CD8-positive, alpha-beta memory T cell (primary cell): ENCODE measurements at places on chromosomes 13 and 19.

GRCh38 chr19:40754611-40755247, 3.7 kb downstream of the SNRPA start:
- DNase-seq = no peak

- no peak for DNase-seq
Observed at GRCh38 chr13:100350601-100351000, 238.0 kb downstream of the GGACT start.

DNA sequence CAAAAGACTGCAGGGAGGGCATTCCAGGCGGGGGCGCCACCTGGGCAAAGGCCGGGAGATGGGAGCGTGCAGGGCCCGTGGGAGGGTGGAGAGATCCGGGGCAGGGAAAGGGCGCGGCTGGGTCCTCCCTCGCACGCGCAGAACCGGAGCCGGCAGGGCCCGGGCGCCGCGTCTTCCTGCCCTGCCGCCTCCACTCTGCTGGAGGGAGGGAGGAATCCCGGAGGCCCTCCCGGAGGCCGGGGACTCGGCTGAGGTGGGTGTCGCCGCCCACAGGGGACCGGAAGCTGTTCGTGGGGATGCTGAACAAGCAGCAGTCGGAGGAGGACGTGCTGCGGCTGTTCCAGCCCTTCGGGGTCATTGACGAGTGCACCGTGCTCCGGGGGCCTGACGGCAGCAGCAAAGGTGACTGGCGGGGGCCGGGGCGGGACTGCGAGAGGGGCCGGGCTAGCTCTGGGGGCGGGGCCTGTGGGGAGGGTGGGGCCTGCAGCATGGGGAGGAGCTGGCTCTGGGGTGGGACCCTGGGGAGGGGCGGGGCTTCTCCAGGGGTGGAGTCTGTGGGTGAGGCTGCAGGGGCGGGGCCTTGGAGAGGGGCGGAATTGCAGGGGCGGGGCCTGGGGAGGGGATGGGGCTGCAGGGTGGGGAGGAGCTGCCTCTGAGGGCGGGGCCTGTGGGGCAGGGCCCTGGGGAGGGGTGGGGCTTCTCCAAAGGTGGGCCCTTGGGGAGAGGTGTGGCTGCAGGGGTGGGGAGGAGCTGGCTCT, 51.3 kb downstream of the CELF5 start:
- DNase-seq = peak; percentile 90

DNA sequence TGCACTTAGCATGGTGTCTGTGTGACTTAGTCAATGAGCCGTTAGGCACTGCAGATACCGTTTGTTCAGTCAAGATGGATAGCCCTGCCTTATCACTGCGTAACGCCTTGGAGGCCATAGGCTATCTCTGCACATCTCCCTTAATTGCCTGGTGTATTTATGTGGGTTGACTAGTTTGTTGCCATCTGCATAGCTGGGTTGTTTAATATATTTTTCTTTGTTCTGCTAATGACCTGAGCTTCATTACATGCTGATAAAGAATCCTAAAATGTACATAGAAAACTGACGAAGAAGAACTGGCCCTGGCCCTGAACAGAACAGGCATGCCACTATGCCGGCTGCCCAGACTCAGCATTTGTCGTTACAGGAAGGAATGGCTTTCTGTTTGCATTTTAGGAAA, 297.8 kb downstream of the SHISA2 start:
- no peak for DNase-seq

DNA sequence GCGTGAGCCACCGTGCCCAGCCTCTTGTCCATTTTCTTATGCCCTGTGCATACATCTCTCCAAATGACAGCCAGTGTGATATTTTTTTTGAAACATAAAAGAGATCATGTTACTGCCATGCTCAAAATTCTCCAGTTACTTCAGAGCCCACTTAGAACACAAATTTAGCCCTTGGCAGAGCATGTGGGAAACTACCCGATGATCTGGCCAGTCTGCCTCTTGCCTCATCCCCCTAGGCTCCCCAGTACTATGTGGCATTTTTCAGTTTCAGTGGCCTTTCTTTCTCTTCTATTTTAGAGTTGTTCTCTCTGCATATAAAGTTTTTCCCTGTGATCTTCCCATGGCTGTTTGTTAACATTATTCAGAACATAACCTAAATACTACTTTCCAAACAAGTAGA, 323.0 kb downstream of the GPC5 start:
- DNase-seq = no peak

DNA sequence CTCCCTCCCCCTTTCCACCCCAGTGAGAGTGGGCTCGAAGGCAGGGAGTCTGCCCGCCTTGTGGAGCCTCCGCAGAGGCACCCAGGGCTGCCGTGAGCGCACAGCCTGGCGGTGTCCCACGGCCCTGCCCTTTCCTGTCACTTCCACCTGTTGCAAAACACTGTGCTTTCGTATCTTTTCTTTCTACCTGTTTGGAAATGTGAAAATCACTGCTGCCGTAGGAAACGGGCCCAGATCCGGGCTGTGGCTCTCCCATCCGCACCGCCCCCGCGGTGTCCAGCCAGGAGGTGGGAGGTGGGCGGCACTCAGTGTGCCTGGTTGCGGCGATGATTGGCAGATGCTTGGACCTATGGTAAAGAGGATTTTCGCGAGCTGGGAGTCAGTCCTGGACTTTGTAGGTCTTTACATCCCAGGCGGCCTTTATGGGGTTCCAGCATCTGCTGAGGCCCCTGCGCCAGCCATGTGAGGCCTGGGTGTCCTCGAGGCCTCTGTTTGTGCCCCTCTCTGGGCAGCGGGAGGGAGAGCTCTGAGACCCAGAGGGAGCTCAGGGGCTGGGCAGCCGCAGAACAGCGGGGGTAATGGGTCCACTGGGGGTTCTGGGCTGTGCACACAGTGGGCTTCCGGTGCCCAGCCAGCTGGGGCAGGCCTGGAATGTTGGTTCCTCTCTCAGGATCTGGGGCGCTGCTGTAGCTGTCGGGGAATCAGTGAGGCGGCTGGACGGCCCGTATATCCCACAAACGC, 6.1 kb downstream of the STK11 start:
- no peak for DNase-seq

DNA sequence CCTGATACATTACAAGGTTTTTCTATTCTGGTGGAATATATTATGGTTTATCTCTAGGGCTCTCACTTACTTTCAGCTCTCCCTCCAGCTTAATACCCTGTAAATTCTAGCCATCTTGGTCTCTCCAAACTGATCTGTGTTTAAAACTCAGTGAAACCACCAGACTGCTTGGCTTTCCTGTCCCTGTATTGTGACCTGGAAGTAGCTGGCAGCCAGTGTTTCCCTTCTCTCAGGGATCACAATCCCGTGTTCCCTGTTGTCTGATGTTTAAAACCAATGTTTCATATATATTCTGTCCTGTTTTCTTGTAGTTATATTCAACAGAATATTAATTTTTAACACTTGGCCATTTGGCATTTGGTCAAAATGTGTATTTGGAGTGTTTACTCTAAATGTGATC, 8.0 kb downstream of the AKAP11 start:
- DNase-seq = no peak

GRCh38 chr13:109869312-109870237, 83.2 kb upstream of the IRS2 start:
- DNase-seq = no peak

GRCh38 chr19:5703819-5704818, 14.0 kb downstream of the RPL36 start:
- no peak for DNase-seq

- no peak for DNase-seq
Observed at GRCh38 chr19:57648331-57649003, 15.5 kb downstream of the ZNF211 start.

DNA sequence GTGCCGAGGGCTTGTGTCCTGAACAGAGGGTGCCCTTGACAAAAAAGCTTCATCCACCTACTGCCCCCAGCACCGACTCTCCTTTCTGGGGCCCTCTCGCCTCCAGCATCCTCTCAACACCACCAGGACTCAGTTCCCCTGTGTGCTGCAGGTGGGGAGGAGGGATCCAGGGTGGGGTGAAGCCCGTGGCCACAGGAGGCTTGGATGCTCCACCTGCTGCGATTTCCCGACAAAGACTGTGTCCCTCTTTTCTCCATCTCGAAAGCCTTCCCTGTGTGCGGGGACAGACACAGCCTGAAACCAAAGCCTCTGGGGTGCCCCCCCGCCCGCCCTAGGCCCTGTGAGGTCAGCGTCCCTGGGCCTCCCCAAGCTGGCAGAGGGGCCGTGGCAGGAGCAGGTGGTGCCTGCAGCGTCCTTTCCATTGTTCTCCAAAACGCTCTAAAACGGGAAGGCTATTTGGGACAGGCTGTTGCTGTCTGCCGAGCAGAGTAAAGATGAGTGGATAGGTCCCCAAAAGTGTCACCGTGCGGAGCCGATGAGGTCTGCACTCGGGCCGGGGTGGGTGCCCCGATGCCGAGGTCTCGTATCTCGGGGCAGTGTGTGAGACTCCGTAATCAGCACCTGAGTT, 185.7 kb downstream of the PTPRS start:
- no peak for DNase-seq

GRCh38 chr13:111874981-111875380, 192.0 kb upstream of the SOX1 start:
- DNase-seq = no peak

DNA sequence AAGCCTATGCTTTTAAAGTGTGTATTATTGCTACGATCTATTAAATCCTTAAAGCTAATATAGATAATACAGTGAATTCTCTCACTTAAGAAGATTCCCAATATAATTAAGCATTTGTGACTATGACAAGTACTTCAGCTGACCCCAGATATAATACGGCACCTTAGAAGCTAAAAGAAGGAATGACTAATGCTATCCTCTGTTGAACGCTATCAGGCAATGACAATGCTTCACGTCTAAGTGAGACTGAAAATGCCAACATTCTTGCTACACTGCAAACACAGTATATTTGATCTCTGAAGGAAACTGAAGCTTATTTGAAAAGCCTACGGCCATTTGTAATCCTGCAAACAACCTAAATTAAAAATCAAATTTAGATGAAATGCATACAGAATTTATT, 19.7 kb downstream of the VWA8 start:
- DNase-seq = no peak

GRCh38 chr19:39341129-39341718, 997 bp upstream of the SAMD4B start:
- no peak for DNase-seq

DNA sequence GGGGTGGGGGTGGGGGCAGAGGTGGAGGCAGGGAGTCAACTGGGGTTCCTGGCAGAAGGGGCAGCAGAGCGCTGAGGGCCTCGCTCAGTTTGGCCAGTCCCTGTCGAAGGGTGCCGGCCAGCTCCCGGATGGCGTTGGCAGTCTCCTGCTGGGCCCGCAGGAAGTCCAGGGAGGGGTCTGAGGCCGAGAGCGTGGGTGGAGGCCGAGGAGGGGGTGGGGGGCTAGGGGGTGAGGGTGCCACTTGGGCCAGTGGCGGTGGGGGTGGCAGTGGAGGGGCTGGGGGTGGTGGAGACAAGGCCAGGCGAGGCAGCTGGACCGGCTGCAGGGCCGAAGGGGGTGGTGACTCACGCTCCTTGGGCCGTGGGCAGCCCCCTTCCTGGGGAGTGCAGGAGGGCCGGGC, 4.9 kb upstream of the IRF2BP1 start:
- DNase-seq = no peak

- DNase-seq = no peak
Observed at GRCh38 chr13:103833294-103833852, 767.2 kb upstream of the SLC10A2 start.

DNA sequence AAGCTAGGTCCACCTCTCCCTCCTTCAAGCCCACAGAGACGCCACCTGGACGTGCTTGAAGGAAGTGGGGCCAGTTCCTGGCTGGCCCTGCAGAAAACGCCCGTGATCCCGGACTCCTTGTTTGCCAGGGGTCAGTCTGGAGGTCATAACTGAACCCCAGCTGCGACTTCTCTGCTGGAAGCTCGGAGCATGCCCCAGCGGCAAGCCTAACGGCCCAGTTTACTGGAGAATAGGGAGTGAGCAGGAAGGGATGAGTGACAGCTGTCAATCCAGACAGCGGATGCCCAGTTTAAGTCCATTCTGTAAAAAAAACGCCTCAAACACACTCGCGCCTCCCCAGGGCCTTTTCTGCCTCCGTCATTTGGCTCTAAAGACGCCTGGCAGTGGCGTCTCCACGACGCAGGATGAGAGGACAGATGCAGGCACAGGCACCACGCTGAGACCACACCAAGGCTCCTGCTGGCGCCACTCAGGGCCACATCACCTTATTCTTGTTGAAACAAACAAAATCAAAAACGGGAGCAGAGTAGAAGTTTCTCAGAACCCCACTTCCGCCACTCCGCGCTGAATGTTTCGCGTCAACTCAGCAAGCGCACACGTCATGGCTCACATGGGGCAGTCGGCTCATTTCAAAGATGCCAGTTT, 57.6 kb downstream of the RASA3 start:
- no peak for DNase-seq

GRCh38 chr13:33204130-33204927, 81.2 kb downstream of the STARD13 start:
- DNase-seq = no peak

GRCh38 chr19:6674868-6675305, 4.9 kb upstream of the TNFSF14 start:
- peak; percentile 80 for DNase-seq

DNA sequence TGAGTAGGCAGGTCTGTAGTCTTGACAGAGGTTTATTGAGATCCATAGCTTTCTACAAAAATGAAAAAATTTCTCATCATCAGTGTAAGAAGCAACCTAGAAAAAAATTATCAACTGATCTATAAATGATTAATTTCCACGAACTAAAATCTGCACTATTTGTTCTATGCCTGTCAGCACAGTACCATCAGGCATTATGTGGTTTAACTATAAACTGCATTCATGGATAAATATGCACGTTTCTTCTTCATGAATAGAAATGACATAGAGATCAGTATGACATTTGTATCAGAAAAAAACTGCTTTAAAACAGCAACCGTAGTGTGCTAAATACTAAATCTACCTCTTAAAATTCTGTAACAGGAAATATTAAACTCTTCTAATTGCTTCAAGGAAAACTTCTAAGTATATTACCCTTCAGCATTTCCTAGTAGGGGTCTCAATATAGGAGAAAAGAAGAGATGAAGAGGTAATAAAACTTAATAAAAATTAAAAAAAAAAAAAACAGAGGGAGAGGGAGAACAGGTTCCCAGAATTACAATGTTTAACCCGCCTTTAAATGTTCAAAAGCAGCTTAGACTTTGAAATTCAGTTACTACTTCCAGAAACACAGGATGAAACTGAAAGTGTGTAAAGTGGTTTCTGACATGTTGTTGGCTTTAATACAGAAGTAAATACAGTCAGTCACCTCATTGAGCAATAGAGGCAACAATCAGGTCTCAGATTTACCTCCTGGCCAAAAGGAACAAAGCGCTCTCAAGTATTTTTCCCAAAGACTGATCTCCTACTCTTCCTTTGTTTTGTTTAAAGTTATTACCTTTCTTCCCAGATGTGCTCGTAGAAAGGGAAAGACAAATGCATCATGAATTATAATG, 144.4 kb downstream of the DIAPH3 start:
- DNase-seq = no peak

- DNase-seq = no peak
Observed at GRCh38 chr13:37163641-37164265, 58.3 kb upstream of the CSNK1A1L start.

- no peak for DNase-seq
Observed at GRCh38 chr19:13670846-13671245, 93.5 kb upstream of the MRI1 start.
